Hindlimb muscle (tissue), 1 donor: ENCODE measurements at places on chromosomes 2 and 18. TPM values are rescaled to one million over a fixed set of nuclear protein-coding genes. Genes with fewer than 3 reads are reported as not detected.
A peak's percentile ranks its signal among the peaks of the same experiment; 100 is the strongest.

CD8B gene
- 0.28 TPM for polyA plus RNA-seq

DNA sequence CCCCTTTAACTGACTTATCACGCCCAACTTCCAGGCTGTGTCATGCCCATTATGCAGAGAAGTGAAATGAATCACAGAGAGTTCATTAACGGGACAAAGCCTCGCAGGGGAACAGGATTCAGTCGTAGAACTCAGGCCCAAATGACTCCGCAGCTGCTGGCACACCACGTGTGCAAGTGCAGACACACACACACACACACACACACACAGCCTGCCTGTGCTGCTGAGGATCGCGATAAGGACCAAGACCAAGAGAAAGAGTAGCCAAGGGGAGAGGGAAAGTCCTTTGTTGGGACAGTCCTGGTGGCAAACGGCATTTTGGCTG lies 90.0 kb upstream of the TAF1B start:
- DNase-seq: no peak

ITPRIPL1 gene
- 3.5 TPM for polyA plus RNA-seq

DNA sequence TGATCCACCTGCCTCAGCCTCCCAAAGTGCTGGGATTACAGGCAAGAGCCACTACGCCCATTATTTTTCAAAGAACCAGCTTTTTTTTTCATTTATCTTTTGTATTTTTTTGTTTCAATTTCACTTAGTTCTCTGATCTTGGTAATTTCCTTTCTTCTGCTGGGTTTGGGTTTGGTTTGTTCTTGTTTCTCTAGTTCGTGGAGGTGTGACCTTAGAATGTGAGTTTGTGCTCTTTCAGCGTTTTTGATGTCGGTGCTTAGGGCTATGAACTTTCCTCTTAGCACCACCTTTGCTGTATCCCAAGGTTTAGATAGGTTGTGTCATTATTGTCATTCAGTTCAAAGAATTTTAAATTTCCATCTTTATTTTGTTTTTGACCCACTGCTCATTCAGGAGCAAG lies 86.7 kb upstream of the MSTN start:
- DNase-seq: no peak

DNA sequence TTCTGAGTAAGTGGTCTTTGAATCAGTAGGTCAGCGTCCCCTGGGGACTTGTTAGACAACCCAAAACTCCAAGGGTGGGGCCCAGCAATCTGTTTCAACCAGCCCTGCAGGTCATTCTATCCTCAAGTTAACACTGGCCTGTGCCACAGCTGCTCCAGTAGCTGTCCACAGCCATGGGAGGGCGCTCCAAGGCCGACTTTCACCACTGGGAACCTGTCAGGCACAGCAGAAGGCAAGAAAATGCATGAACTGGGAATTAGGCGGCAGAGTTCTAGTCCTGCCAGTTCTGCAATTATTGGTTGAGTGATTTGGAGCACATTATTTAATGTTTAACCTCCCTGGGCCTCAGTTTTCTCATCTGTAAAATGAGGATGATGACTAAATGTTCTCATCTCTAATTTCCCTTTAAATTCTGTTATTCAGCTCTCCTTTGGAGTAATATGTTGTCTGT lies 17.4 kb upstream of the MRPL33 start:
- peak; percentile 29 for DNase-seq

DNA sequence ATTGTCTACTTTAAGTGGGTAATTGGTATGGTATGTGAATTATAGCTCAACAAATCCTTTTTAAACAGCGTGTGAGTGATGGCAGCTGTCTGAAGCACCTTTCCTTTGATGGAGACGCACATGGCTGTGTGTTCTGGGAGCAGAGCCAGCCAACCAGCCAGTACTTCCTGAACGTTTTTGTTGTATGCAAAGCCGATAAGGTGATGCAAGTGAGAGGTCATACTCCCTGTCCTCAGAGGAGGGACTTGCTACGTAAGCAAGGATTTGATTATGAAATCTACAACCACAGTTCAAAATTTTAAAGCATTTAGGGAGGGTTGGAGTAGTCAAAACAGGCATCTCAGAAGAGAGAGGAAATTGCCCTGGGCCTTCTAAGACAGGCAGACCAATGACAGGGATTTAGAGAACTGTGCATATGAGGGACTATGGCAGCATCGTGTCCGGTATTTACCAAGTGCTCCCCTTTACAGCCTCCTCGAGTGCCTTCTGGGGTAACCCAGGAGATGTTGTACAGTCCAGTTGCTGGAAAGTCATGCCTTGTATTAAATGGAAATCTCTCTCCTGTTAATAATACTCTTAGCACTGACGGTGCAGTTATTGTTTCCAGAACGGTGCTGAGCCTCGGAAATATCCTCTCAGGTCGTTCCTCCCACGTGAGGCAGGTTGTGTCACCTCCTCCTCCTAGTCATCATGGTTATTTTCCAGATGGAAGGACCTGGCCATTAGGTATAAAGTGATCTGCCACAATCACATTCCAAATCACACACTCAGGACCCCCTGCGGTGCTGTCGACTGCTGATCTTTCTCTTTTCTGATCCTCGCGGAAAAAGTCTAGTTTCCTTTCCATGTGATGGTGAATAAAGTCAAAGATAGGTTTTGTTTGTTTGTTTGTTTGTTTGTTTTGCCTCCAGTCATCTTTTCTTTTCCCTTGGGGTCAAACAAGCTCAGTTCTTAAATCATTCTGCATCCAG lies 28.4 kb downstream of the ARHGEF4 start:
- DNase-seq: no peak

PFN4 gene
- 1.7 TPM for polyA plus RNA-seq

DNA sequence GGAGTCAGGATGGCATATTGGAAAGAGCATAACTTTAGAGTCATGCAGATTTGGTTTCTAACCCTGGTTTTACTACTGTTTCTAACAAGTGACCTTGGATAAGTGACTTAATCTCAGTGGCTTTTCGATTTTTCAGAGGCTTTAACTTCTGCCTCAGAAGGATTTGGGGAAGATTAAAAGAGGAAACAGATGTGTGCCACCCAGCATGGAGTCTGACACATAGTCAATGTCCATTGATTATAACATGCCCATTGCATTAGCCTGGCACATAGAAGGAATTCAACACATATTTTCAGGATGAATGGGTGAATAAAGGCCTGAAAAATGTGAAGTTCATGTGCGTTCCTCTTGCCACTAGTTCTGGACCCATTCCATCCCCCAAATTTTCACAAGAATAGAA lies 438.2 kb downstream of the EPHA4 start:
- no peak for DNase-seq

DNA sequence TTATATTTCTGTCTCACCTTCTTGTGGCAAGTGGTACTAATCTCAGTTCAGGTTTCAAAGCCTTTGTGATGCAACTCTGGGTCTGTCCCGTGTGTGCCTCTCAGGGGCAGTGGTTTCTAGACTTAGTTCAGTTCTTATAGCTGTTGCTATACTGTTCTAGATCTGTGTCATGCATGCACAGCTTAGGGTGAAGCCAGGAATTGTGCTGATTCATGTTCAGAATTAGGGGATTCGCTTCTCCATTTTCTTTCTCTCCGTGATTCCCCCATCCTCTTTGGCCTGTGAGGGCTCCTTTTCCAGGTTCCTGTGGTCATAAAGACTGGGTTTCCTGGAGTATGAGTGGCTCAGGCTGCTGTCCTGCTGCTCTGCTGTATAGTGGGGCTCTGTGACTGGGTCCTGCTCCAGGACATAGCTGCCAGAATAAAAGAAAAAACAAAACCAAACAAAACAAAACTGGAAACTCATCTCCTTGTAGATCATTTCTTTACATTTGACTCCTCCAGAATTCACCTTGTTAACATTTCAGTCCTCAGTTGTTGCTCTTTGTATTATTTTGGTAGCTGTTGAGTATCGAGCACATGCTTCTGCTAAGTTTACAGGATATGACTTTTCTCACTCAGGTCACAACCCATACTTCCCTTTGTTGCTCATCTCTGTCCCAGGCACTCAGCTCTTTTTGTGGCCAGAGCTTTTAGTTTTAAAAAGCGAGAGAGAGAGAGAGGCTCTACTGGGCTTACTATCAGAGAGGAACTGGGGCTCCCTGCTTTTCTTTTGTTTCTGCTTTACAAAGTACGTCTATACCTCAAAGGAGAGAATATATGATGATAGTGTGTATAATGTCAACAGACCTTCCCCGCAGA lies 34.2 kb downstream of the CERS6 start:
- DNase-seq: no peak

LYPD6 gene
- polyA plus RNA-seq: 1.2 TPM

DNA sequence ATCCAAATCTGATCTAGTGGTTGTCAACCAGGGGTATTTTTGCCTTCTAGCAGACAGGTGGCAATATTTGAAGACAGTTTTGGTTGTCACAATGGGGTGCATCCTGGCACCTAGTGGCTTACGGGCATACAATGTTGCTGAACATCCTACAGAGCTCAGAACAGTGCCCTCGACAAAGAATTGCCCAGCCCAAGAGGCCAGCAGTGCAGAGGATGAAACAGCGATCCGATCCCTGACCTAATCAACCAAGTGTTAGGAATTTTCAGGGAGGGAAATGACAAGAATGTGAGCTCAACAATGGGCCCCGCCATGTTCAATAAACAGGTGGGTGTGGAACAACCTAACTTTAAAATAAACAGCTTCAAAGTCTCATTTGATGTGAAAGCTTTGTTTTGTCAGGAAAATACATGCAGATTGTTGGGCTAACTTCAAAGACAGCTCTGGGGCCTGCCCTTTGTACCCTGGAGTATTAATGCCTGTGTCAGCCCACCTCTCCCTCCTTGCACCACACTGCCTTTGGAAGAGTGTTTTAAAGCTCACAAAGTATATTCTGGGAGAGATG lies 22.5 kb upstream of the SCYGR5 start:
- DNase-seq: no peak

HOXD13 gene
- polyA plus RNA-seq: not detected

- DNase-seq: peak; percentile 29
These were observed 142.3 kb upstream of the ITGA6 start for GRCh38 chr2:172285010-172285621.

ABCG8 gene
- 0.10 TPM for polyA plus RNA-seq

DNA sequence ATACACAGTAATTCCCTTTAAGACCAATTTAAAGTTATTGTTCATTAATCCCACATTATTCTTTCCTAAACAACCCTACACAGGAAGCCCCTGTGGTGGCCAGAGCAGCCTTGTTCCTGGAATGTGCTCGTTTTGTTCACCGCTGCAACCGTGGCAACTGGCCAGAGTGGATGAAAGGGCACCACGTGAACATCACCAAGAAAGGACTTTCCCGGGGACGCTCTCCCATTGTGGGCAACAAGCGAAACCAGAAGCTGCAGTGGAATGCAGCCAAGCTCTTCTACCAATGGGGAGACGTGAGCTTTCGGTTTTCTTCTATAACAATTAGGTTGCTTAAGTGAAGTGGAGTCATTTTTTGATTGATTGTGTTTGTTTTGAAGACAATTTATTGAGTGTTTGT lies 101.0 kb downstream of the UNC80 start:
- DNase-seq: peak; percentile 5

GRCh38 chr2:235573331-235574221 lies 79.7 kb downstream of the AGAP1 start:
- DNase-seq: no peak

HSPE1 gene
- polyA plus RNA-seq: 100 TPM

ZBTB7C gene
- 5.8 TPM for polyA plus RNA-seq

DNA sequence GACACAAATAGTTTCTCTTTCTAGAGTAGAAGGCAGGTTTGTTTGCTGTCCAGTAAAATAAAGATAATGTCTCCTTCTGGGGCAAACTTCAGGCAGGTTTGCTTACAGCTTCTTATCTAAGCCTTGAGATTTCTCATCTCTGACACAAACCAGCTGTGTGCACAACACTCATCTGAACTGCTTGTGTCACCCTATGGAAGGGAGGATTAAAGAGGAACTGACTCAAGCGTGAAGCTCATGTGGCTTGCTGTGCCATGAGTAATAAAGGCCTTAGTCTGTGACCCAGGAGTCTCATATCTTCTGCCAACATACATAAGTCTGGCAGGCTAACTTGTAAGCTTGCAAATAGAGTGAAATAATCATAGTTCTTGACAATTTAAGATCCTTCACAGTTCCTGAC lies 24.2 kb upstream of the CPO start:
- no peak for DNase-seq

SP140 gene
- polyA plus RNA-seq: 0.85 TPM

- DNase-seq: no peak
These were observed 963 bp downstream of the INPP1 start for GRCh38 chr2:190344276-190344827.

GRCh38 chr2:128466376-128466775 lies 147.7 kb upstream of the HS6ST1 start:
- DNase-seq: no peak

DNA sequence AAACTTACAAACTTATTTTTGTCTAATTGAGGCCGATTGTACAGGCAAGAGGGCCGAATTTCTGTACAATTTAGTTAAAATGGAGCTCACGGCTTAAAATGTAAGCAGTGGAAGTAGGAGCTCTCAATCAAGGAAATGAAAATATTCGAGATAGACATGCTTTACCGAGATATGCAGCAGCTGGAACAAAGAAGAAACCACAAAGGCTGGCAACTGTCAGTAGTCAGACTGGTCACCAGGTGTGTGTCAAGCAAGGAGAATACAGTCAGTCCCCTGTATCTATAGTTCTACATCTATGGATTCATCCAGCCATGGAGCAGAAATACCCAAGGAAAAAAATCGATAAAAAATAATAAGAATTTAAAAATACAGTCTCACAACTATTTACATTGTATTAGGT lies 122.6 kb downstream of the WDSUB1 start:
- no peak for DNase-seq

DNA sequence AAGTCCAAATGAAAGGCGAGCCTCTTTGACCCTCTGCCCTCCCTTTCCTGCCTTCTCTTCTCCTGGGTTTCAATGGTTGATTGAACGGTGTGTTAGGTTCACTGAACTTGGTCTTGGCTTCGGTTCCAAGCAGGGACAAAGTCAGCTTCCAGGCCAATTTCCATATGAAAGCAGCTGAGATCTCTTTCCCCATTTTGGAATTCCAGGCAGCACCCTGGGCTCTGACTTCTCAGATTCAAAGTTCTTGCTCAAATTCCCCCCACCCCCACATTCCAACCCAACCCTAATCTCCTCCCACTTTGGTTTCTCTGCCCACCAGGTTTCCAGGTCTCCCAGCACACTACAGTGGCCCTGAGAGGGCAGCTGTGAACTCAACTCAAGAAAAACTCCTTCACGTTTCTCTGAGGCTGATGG lies 231.0 kb downstream of the INSIG2 start:
- no peak for DNase-seq

DUSP28 gene
- 12.6 TPM for polyA plus RNA-seq

ALMS1 gene
- 16.6 TPM for polyA plus RNA-seq

GAL3ST2 gene
- not detected for polyA plus RNA-seq

GRCh38 chr2:129888896-129889295 lies 90.6 kb upstream of the RAB6C start:
- no peak for DNase-seq

C2orf66 gene
- 0.23 TPM for polyA plus RNA-seq
